ENCODE measurements at places on chromosomes 2 and 18.

- peak; percentile 50 for DNase-seq
These were observed 11.1 kb upstream of the IL1RN start for GRCh38 chr2:113116100-113116958.

GRCh38 chr2:223071139-223071538, 19.1 kb downstream of the KCNE4 start:
- DNase-seq: no peak

- DNase-seq: no peak
These were observed 61.2 kb upstream of the GPC1 start for GRCh38 chr2:240374085-240374907.

- no peak for DNase-seq
These were observed 152.3 kb upstream of the TWIST2 start for GRCh38 chr2:238695538-238695937.

GRCh38 chr2:45177870-45178269, 168.6 kb upstream of the SIX2 start:
- DNase-seq: peak; percentile 80

- DNase-seq: peak; percentile 82
These were observed 304.0 kb downstream of the LPIN1 start for GRCh38 chr2:12050396-12050795.

GRCh38 chr2:152369176-152369860, 34.3 kb downstream of the FMNL2 start:
- DNase-seq: no peak

DNA sequence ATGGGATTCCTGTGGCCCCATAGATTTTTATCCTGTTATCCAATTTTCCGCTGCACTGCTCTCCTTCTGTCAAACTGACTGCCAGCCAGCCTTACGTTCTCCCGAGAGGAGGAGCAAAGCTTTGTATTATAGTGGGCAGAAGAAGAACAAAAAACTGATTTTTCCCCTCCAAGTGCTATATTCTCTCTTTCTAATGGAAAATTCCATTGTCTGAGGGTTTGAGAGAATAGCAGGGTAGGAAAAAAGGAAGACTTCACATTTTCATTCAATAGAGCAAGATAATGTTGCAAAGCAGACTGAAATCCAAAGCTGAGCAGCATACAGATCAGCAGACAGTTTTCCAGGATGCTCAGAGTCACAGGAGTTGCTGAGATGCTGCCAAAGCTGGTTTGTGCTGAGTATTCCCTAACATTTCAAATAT, 238.0 kb downstream of the UBE2E3 start:
- no peak for DNase-seq

- DNase-seq: no peak
These were observed 319.7 kb downstream of the AFF3 start for GRCh38 chr2:99822474-99823207.

GRCh38 chr2:169366066-169366465, 3.7 kb upstream of the LRP2 start:
- no peak for DNase-seq

DNA sequence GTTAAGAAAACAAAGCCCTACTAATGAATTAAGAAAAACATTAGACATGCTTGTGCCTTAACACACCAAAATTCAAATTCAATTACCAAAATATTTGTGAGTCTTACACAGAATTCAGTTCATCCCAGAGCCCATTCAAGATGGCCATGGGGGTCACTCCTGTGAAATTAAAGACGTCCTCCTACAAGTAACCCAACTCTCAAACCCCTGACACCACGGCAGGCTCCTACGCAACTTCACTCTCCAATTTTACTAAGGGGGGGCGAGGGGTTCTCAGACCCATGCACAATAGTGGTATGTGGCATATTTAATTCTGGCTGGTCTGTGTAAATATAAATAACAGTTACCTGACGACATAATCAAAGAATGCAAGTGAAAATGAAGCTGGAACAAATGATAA, 5.0 kb downstream of the ZNF516 start:
- no peak for DNase-seq

DNA sequence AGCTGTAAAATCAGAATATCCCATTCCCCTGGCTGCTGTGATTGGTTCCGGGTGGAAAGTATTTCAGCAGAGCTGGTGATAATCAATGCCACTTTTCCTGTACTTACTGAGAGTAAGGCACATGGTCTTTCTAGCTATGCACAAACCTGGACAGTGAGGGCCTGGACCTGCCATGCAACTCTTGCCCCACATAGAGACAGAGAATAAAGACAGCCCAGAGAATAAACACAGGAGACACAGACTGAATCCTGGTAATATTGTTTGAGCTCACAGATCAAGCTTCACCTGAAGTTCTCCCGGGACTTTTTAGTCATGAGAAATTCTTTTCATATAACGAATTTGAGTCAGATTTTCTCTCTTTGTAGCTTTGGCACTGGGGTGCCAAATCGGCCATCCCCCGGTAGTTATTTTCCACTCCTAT, 81.9 kb downstream of the ACAA2 start:
- DNase-seq: no peak

GRCh38 chr18:68438536-68438935, 276.4 kb downstream of the TMX3 start:
- DNase-seq: no peak

- no peak for DNase-seq
These were observed 188.7 kb upstream of the SATB2 start for GRCh38 chr2:199646439-199646838.

DNA sequence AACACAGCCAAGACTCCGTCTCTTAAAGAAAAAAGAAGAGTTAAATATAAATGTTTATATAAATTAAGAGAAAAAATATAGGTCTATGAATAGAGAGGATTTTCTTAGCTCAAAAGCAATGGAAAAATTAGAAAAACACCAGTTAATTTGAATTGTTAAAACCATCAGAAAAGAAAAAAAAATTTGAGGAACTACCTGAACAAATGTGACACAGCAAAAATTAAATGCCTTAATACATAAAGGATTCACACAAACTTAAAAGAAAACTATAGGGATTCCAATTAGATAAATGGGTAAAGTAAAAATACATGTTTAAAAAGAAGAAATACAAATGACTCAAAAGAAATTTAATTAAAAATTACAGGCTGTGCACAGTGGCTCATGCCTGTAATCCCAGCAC, 147.9 kb upstream of the DNMT3A start:
- peak; percentile 41 for DNase-seq

GRCh38 chr2:167832868-167833287, 414.5 kb downstream of the STK39 start:
- DNase-seq: no peak

- DNase-seq: no peak
These were observed 56.3 kb downstream of the BOLA3 start for GRCh38 chr2:74091391-74091790.

DNA sequence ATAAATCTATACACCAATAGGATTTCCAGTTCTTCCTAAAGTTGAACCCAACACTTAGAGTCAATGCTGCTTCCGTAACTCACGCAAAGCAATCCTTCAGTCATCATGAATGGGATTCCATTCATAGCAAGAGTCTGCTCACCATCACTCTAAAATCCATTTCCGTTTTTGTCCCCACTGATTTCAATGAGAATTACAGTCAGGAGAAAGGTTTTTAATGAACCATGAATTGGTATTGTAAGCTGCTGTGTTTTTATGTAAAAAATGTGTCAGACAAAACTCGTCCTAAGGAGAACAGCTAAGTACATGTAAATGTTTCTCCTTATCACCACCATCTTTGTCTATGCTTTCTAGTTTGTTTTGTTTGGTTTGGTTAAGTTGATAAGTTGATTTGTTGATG, 391.5 kb downstream of the IRS1 start:
- no peak for DNase-seq

DNA sequence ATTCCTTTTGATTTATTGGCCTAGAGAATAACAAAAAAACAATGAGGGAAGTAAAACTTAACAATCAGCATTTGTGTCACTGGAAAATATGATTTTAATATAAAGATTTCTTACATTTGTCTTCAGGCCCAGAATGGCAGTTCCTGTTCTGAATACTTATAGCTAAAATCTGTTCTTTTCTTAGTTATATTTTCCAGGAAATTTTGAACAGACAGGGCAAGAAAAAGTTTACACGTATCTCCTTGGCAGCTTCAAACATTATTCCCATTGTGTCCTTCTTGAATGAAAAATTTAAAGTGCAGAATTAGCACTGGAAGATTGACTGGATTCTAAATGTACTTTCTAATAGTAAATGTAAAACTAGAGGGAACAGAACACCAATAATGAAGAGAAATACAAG, 1454.0 kb upstream of the PIK3C3 start:
- no peak for DNase-seq

DNA sequence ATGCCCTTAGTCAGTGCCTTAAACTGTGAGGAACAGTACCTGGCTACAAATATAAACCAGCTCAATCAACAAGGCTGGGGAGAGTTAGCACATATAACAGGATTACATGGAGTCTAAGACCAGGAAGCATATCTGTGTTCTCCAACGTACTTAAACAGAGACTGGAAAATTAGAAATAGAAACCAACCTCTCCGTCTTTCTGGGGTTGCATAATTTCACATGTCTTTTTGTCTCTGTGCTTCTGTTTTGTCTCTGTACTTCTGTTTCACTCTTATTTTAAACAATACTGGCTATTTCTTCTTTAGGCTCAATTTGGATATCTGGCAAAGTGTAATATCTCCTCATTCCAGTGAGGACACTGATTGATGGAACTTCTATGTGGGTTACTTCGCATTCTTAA, 749.0 kb upstream of the ZEB2 start:
- no peak for DNase-seq

GRCh38 chr2:108968619-108969018, 20.4 kb downstream of the EDAR start:
- DNase-seq: peak; percentile 31

DNA sequence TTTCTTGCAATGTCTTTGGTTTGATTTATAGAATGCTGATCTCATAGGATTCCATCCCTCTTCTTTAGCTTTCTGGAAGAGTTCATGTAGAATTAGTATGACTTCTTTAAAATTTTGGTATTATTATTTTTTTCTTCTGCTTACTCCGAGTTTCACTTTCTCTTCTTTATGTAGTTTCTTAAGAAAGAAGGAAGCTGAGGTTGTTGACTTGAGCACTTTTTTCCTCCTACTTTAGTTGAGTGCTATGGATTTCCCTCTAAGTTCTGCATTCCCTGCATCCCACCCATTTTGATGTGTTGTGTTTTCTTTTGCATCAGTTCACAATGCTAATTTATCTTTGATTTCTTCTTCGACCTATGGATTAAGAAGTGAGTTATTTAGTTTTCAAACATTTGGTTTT, 78.9 kb upstream of the SPRED2 start:
- no peak for DNase-seq

GRCh38 chr2:178819992-178820391, 12.8 kb upstream of the TTN start:
- DNase-seq: peak; percentile 66

DNA sequence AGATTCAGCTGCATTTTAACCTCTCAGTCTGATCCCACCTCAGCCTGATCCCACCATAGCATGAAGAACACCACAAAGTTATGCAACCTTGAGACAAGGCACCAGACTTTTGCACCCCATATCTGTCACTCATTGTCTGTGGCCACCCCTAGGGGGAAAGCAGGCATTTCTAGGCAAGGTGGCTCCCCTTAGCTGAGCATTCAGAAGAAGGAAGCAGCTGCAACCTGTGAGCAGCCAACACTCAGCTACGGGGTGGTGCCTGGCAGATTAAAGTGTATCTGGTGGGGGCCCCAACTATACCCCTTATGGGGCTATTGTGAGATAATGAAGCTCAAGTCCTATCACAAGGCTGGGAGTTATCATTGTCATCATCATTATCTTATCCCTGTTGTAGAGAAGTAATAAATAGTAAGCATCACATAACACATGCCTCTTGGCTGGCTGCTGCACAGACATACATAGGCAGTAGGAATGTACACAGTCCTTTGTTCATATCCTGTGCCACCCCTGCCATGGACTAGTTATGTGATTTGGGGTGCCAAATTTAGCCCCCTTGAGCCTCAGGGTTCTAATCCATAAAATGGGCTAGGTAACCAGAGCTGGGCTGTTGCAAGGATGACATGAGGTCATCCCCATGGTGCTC, 20.6 kb upstream of the TMEM163 start:
- DNase-seq: peak; percentile 69

GRCh38 chr2:29308366-29308765, 193.2 kb downstream of the CLIP4 start:
- DNase-seq: no peak

DNA sequence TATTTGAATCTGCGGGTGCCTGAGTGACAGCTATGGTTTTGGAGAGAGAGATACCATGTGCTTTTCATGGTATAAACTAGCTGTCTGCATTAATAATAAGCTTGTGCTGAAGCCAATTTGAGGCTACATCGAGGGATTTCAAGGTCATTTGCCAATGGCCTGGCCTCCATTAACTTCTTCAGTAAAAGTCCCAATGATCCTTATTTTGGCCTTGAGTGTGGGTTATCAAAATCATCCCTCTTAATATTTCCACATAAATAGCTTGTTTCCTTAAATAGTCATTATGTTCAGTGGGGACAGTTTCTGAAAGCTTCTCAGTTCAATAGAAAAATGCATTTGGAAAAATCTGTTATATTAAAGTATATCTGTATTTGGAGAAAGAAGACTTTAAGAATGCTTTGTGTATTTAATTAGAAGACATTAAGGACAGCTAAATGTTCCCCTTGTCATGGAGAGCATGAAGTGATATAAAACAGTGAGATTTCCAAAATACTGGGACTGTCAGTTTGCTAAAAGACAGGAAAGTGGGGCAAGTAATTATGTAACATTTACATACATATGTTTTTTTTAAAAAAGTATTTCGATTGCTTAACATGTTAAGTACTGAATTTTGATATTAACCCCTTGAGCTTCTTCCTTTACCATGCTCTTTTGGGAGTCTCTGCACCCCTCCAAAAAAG, 355.5 kb upstream of the ZEB2 start:
- DNase-seq: no peak

GRCh38 chr2:173550143-173550542, 195.5 kb downstream of the CDCA7 start:
- no peak for DNase-seq

GRCh38 chr2:68536000-68536399, 68.6 kb downstream of the APLF start:
- DNase-seq: peak; percentile 82

GRCh38 chr18:59910967-59911366, 11.2 kb downstream of the PMAIP1 start:
- no peak for DNase-seq

- DNase-seq: no peak
These were observed 33.9 kb downstream of the CFAP53 start for GRCh38 chr18:50232419-50232818.

DNA sequence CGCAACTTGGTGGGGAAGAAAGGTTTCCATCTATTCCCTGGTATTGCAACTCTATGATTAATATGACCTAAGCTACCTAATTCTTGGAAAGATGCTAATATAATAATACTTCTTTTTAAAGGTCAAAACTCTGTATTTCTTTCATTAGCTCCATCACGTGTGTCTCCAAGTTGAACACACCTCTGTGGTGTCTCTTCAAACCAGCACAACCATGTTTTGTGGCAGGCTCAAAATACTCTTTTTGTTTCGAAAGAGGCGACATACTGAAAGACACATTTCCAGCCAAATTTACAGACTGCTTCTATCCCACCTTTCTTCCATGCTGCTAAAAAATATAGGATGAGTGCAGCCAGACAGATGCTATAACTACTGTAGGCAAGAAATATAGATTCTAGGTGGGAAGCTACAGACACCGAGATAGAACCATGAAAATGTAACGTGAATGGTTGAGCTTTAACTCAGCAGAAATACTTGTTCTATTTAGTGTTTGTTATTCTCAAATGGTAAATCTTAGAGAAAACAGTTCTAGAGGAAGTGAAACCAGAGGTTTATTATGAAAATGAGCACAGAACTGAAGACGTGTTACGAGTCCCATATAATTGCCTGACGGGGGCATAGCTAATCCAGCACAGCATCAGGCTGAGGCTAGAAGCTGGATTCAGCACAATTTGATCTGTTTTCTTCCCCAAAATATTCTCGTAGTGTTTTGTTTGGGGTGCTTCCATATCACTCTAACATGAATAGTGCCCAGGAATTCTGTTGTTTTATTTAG, 991.5 kb upstream of the FANCL start:
- DNase-seq: no peak
